ENCODE measurements at places on chromosomes 7 and 10. TPM values are rescaled to one million over a fixed set of nuclear protein-coding genes. Genes with fewer than 3 reads are reported as not detected.

- H3K36me3 ChIP-seq, result no peaks in the 10 kb centered on the region
- H3K27ac ChIP-seq, result no peak overlapping the region
- no peak overlapping the region for H3K4me3 ChIP-seq
- H3K4me1 ChIP-seq, result peaks cover 15% of the 10 kb centered on the region
- DNase-seq, result no peak
These were observed 10.1 kb downstream of the STK17A start for GRCh38 chr7:43593010-43593409.

- H3K27me3 ChIP-seq, result no peaks in the 10 kb centered on the region
- H3K4me1 ChIP-seq, result peaks cover 4% of the 10 kb centered on the region
- no peak overlapping the region for H3K4me3 ChIP-seq
- peaks cover 7% of the 10 kb centered on the region for H3K36me3 ChIP-seq
- no peak overlapping the region for H3K27ac ChIP-seq
- no peak for DNase-seq
These were observed 57.5 kb downstream of the KLHDC10 start for GRCh38 chr7:130127821-130128317.

DNA sequence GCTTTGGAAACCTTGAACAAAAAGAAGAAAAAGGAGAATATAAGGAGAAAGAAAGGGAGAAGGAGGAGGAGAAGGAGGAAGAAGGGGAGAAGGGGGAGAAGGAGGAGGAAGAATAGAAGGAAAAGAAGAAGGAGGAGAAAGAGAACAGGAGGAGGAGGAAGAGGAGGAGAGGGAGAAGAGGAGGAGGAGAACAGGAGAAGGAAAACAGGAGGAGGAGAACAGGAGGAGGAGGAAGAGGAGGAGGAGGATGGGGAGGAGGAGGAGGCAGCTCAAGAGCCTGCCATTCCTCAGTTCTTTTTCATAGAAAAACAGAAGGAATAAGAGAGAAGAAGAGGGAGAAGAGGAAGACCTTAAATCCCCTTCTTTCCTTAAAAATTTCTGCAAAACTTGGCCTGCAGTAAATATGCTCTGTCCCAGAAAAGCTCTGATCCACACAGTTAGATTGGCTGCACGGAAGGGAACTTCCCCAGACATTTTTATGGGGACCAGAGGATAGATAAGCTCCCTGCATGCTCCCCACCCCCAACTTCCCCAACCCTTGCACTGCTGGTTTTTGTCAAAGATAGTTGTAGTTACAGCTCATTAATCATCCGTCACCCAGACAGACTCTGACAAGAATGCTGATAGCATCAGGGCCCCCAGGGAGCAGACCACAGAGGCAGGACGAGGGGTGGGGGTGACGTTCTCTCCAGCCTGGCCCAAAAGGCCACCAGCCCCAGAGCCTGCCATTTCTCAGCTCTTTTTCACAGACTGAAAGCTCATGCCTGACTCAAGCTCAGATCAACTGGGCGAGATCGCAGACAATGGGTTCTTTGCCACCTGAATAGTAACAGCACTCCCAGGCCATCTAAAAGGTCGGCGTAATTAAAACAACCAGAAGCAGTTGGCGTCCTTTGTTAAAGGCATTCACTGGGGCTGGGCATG is 34.5 kb upstream of the LYZL1 start:
- no peak overlapping the region for H3K27ac ChIP-seq
- H3K27me3 ChIP-seq, result no peaks in the 10 kb centered on the region
- no peak overlapping the region for H3K4me3 ChIP-seq
- no peaks in the 10 kb centered on the region for H3K36me3 ChIP-seq
- DNase-seq, result no peak

DNA sequence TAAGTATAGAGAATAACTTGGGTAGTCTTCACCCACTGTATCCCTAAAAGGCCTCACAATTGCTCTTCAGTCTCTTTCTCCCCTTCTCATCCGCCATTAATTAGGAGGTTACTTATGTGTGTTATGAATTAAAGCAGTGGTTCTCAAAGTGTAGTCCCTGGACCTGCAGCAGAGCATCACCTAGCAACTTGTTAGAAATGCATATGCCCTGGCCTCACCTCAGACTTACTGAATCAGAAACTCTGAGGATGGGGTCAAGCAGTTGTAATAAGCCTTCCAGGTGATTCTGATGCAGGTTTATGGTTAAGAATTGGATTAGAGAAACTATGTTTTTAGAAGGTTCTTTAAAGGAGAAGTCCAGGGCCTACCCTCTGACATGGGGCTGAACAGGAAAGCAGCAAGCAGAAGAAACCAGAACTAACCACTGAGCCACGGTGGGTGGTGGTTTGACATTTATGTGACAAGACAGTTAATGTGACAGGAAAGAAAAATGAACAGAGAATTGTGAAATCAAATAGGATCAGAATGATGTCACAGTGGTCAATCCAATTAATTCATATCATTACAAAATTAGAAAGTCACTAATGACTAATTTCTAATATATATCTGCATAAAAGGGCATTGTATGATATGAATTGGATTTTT is 37.6 kb downstream of the ENTPD1 start:
- peaks cover 10% of the 10 kb centered on the region for H3K4me1 ChIP-seq
- H3K36me3 ChIP-seq, result no peaks in the 10 kb centered on the region
- H3K27ac ChIP-seq, result peak overlapping the region; percentile 19
- no peak overlapping the region for H3K4me3 ChIP-seq

GRCh38 chr10:131742500-131742951 is 158.3 kb upstream of the PPP2R2D start:
- no peaks in the 10 kb centered on the region for H3K27me3 ChIP-seq
- DNase-seq, result peak; percentile 31
- no peak overlapping the region for H3K4me3 ChIP-seq
- H3K36me3 ChIP-seq, result no peaks in the 10 kb centered on the region
- H3K4me1 ChIP-seq, result no peaks in the 10 kb centered on the region
- H3K27ac ChIP-seq, result no peak overlapping the region

WNT16 gene
- not detected for total RNA-seq

GPR15LG gene
- not detected for total RNA-seq

ENO4 gene
- not detected for total RNA-seq

Measured in aorta (tissue), 5 donors.